ENCODE measurements at places on chromosomes 12 and 14.

DNA sequence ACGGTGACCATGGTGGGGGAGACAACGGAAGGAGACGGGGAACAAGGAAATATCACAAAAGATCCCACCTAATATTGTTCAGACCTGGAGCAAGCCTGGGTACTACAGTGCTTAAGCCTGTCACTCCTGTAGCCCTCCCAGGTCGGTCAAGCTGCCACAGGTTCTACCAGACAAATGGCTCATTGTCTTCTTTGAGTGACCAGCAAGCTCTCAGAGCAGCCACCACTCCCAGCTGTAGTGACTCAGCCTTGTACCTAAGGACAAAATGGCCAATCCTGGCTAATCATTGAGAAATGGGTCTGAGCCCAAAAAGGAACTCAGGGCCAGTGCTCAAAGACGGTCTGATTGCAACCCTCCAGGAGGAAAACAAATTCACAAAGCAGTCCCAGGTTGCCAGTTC lies 238.4 kb upstream of the NOS1 start:
- no peaks in the 10 kb centered on the region for H3K36me3 ChIP-seq
- H3K4me1 ChIP-seq: no peaks in the 10 kb centered on the region
- no peak overlapping the region for H3K4me3 ChIP-seq
- H3K27me3 ChIP-seq: peaks cover 2% of the 10 kb centered on the region

GRCh38 chr14:59356312-59356711 lies 108.9 kb downstream of the GPR135 start:
- no peak for DNase-seq
- H3K4me1 ChIP-seq: no peaks in the 10 kb centered on the region
- no peaks in the 10 kb centered on the region for H3K36me3 ChIP-seq
- no peaks in the 10 kb centered on the region for H3K27me3 ChIP-seq
- H3K27ac ChIP-seq: no peak overlapping the region
- no peak overlapping the region for H3K4me3 ChIP-seq

GRCh38 chr14:73788701-73789551 lies 62.7 kb upstream of the PTGR2 start:
- no peaks in the 10 kb centered on the region for H3K36me3 ChIP-seq
- H3K27ac ChIP-seq: peak overlapping the region; percentile 98
- H3K4me1 ChIP-seq: peaks cover 61% of the 10 kb centered on the region
- H3K27me3 ChIP-seq: no peaks in the 10 kb centered on the region
- peak; percentile 63 for DNase-seq
- no peak overlapping the region for H3K4me3 ChIP-seq

GRCh38 chr12:16389594-16389993 lies 42.1 kb downstream of the MGST1 start:
- H3K36me3 ChIP-seq: no peaks in the 10 kb centered on the region
- H3K4me1 ChIP-seq: peaks cover 3% of the 10 kb centered on the region
- H3K27me3 ChIP-seq: no peaks in the 10 kb centered on the region
- DNase-seq: no peak
- H3K4me3 ChIP-seq: no peak overlapping the region

Measured in small intestine (tissue), 16 donors.